ENCODE measurements at places on chromosomes 2 and 18.

GRCh38 chr2:168552450-168552856 lies 96.4 kb downstream of the CERS6 start:
- no peak for DNase-seq

- DNase-seq: no peak
Measured at GRCh38 chr2:160908157-160908556, 252.1 kb upstream of the TANK start.

DNA sequence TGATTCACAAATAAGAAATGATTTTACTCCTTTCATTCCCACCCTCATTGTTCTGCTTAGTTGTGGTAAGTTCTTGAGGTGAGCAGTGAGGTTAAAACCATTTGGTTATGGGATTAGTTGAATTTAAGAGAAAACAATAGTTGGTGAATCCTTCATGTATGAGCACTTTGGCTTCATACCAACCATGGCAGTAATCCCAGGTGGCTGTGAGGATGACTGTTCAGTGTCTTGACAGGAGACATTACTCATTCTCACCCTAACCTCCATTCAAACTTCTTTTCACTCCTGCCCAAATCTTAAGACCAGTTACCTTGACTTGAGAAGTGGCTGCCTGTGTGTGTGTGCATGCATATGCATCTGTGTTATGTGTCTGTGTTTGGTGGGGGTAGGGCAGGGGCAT lies 143.1 kb downstream of the SETBP1 start:
- no peak for DNase-seq

DNA sequence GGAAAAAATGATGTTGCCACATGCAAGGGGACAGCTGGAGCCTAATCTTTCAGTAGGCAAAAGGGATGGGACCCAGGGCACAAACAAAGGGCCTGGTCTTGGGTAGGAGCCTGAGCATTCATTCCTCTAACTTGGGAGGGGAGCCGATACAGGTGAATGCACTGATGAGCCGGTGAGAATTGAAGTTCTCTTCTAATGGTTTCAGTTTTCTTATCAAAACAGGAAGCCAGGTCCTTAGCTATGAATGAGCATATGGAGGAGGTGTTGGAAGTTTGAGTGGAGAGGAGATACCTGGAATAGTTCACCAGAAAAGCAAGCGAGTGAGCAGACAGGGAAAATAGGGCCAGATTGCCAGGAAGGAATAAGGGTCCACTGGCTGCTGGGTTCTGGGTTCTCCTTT lies 10.1 kb downstream of the DPP4 start:
- no peak for DNase-seq

DNA sequence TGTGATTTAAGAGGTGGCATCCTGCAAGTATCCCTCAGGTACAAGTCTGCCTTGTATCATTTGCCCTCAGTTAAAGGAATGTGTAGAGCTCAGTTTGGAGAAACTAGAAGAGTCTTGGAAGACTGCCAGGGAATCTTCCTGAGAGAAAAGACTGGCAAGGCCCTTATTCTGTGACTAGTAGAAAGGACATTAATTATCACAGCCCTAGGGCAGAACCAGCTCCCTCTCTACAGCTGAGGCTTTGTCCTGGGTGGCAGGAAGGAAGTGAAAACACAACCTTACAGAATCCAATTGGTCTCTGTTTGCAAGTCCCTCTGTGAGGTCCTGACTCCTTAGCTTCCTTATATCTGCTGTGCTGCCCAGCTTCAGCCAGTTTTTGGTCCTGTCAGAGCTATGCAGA lies 385.9 kb upstream of the CYRIA start:
- no peak for DNase-seq

GRCh38 chr2:145012806-145013205 lies 492.9 kb upstream of the ZEB2 start:
- DNase-seq: no peak

GRCh38 chr2:666441-666840 lies 10.8 kb downstream of the TMEM18 start:
- DNase-seq: no peak

- no peak for DNase-seq
Measured at GRCh38 chr2:10316336-10316735, 13.6 kb downstream of the HPCAL1 start.

DNA sequence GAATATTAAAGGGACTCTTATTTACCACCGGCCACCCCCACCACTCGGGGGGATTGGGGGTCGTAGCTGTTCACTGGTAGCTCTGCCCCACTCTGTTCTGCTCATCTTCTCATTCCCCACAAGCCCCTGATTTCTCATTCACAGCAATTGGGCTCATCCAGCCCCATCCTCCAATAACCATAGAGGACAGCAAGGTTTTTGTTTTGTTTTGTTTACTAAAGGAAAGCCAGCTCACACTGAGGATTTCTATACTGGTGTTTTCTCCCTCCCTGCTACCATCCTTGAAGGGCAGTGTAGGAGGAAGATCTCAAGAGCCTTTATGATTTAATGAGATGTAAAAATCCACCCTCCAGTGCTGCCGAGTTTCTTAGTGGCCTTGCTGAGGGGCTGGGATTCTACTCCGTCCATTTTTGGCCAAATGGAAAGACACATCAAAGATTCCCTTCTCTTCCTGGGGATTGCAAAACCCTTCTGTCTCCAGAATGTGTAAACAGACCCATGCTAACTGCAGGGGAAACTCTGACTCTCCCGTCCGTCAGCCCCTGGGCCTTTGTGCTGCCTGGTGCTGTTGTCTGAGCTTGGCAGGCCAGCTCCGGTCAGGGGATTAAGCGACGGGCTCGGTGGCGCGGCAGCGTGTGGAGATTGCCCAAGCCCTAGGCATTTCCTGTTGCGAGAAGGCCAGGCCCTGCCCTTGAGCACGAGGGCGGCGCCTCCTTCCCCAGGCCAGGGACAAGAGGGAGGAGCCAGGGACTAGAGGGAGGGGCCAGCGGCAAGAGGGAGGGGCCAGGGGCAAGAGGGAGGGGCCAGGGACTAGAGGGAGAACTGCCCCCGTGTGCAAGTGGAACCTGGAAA lies 165.0 kb downstream of the ANTXR1 start:
- no peak for DNase-seq

DNA sequence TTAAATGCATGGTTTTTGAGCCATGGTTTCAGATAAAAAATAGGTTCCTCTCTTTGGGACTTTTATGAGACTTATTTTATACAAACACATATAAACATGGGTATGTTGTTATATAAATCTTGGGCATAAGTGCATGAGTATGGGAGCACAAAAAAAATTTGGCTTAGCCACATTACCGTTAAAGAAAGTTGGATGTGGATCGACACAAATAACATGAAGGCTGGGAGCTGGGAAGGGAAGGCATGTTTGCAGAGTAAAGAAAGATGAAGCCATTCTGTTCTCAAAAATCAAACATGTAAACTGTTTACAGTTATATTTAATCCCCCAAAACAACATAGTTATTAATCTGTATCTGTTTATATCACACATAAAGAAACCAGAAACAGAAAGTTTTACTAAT lies 313.8 kb downstream of the NRXN1 start:
- DNase-seq: no peak

GRCh38 chr2:183428881-183429280 lies 304.6 kb downstream of the NUP35 start:
- no peak for DNase-seq

- DNase-seq: no peak
Measured at GRCh38 chr18:50044402-50044801, 150.5 kb downstream of the MYO5B start.

DNA sequence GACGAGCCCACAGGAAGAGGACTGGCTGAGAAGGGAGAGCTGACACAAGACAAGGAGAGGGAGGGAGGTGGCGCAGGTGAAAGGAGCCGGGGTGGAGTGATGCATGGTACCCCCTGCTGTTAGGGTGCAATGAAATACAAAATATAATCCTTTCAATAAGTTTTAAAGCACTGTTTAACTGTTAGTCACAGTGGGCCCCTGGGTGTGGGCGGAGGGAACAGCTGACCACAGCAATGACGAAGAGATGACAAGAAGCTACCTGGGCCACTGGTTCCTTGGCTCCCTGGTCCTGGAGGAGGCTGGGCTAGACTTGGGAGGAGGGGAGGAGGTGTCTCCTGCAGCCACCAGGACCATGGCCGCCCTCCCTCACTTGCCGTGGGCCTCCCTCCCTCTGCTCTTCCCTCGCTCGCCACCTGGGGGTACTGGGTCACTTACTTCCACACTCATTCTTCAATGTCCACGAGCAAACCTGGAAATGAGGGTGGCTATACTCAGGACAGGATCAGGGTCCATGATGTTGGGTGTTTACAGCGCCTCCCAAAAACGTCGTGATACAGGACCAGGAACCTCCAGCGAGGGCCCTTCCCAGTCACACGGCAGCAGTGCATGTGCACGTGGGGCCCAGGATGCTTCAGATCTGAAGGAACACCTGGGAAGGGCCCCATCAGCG lies 196.1 kb downstream of the ANKRD30B start:
- no peak for DNase-seq

DNA sequence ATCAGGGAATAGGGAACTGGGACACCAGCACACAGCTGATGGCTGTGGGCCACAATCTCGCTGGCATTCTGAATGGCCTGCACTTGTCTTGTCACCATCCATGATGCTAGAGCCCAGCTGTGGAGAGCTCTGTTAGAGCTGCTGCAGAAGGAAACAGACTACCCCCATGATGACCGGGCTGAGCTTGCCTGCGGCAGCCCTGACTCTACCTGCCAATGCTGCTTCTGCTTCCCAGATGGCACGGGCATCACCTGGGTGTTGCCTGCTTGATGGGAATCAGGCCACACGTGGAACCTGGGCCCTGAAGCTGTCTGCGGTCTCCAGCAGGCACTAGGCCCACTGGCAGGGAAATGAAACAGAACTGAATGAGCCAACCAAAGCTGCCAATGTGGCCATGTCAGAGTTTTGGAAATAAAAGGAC lies 11.2 kb upstream of the DAW1 start:
- DNase-seq: no peak

DNA sequence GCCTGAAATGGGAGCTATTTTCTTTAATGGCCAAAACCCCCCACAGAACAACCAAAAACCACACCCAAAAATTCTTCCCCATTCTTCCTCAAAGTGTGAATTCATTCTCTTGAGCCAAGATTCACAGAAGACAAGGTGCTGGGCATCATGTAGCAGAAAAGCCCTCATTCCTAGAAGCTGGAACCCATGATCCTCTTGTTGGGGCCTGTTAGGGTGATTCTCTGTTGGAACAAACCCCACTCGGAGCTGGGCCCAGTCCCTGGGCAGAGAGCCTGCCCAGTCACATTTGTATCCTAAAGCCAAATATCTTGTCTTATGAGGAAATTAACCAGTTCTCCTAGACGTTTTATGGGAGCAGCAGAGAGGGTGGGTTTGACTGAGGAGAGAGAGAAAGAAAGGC lies 22.8 kb upstream of the VPS4B start:
- DNase-seq: no peak

- no peak for DNase-seq
Measured at GRCh38 chr2:143205106-143205764, 76.0 kb downstream of the ARHGAP15 start.

GRCh38 chr2:72082021-72082601 lies 65.6 kb downstream of the CYP26B1 start:
- no peak for DNase-seq

GRCh38 chr2:161165811-161166210 lies 5.6 kb downstream of the TANK start:
- DNase-seq: no peak

DNA sequence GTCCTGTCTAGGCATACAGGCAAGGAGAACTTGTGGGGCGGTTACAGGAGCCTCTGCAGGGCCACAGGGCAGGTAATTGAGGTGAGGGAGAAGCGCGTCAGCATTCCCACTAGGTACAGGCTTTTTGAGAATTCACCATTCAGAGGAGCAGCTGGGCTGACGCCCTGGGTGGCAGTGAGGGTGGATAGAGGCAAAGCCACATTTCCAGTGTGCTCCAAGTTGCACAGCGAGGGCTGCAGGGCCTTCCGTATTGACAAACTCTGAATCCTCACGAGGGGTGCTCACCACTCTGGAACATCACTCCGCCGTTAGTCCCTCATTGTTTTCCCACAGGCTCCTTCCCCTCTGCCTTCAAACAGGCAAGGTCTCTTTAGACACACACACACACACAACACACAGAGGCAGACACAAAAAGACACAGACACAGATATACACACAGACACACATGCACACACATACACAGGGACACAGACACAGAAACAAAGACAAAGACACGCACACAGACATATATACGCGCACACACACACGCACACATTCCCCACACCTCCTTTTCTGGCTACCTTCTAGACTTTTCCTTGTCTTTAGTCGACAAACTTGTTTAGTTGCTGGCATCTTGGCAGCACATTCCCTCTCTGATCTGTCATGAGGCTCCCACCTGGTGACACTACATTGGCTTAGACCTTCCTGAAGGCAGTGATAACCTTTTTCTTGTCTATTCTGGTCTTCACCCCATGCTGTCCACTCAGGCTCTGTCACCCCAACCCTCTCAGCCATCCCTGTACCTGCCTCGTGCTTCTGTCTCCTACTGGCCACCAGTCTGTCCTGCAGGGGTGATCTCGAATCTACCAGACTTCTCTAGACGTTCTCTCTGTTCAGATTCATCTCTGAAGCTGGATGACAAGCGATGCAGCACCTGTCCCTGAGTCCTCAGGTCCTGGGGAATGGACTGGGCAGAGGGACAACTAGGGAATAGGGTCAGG lies 136.8 kb downstream of the ALPK2 start:
- no peak for DNase-seq

GRCh38 chr2:142061733-142062132 lies 69.1 kb downstream of the LRP1B start:
- DNase-seq: no peak

- no peak for DNase-seq
Measured at GRCh38 chr2:95353055-95353575, 49.4 kb upstream of the FAHD2A start.

DNA sequence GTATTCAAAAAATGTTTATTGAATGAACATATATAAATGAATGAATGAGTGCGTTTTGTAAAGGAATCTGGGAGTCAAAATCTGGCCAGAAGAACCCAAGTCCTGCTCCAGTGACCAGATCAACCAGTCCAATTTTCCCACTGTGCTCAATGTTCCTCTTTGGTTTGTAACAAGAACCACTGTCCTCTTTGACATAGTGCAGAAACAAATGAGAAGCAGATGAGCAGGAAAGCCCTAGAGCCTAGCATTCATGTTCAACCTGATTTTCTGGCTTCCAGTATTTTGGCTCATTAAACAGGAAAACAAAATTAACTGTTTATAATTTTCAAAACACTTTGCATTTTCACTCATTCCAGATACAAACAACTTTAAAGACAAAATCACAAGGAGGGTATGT lies 23.2 kb downstream of the FAM124B start:
- no peak for DNase-seq

DNA sequence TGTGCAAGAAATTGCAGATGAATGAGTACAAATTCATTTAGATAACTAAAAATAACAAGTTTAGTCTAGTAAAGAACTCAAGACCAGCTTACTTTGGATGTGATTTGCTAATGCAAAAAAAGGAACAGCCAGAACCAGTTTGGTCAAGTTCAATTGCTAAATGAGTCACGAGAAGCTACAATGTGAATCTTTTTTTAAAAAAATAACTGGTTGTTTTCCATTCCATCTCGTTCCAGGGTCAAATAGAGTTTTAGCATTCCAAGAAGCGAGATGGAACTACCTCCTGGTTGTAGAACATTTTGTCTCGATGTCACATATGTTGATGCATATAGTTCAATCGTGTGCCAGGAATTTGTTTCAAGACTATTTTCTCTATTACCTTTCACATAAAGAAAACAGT lies 65.0 kb upstream of the IKZF2 start:
- no peak for DNase-seq

- DNase-seq: no peak
Measured at GRCh38 chr18:46084431-46084830, 12.4 kb upstream of the PSTPIP2 start.

All from HFF-Myc (cell line).